Daoy (cell line): ENCODE measurements at places on chromosomes 2 and 18. TPM values are rescaled to one million over a fixed set of nuclear protein-coding genes. Genes with fewer than 3 reads are reported as not detected.

The TOGARAM2 gene
- 0.29 TPM in 1 of 2 replicates, not detected in the other for total RNA-seq

The PID1 gene
- 6.1 and 7.2 TPM in 2 replicates for total RNA-seq

The SERPINB3 gene
- total RNA-seq, result not detected in 2 replicates

The SATB2 gene
- total RNA-seq, result 8.2 and 11.5 TPM in 2 replicates

The DSC3 gene
- total RNA-seq, result not detected in 2 replicates
